ENCODE measurements at places on chromosomes 13 and 19.

DNA sequence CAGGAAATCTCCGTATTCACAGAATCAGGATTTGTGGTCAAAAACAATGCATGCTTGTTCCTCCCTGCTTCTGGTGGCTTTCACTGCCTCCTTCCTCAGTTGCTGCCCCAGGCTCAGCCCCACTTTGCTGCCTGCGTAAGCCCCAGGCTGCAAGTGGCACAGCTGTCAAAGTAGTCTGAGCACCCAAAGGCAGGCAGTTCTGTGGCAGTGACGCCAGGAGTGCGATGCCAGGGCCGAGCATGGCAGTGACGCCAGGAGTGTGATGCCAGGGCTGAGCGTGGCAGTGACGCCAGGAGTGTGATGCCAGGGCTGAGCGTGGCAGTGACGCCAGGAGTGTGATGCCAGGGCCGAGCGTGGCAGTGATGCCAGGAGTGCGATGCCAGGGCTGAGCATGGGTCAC, 77.3 kb upstream of the GPR183 start:
- no peak for DNase-seq

- no peak for DNase-seq
These were observed 35.1 kb downstream of the ELF1 start for GRCh38 chr13:40983725-40984667.

- no peak for DNase-seq
These were observed 26.7 kb downstream of the CRTC1 start for GRCh38 chr19:18710186-18710585.

GRCh38 chr13:52652980-52653303, 306 bp downstream of the SUGT1 start:
- no peak for DNase-seq

DNA sequence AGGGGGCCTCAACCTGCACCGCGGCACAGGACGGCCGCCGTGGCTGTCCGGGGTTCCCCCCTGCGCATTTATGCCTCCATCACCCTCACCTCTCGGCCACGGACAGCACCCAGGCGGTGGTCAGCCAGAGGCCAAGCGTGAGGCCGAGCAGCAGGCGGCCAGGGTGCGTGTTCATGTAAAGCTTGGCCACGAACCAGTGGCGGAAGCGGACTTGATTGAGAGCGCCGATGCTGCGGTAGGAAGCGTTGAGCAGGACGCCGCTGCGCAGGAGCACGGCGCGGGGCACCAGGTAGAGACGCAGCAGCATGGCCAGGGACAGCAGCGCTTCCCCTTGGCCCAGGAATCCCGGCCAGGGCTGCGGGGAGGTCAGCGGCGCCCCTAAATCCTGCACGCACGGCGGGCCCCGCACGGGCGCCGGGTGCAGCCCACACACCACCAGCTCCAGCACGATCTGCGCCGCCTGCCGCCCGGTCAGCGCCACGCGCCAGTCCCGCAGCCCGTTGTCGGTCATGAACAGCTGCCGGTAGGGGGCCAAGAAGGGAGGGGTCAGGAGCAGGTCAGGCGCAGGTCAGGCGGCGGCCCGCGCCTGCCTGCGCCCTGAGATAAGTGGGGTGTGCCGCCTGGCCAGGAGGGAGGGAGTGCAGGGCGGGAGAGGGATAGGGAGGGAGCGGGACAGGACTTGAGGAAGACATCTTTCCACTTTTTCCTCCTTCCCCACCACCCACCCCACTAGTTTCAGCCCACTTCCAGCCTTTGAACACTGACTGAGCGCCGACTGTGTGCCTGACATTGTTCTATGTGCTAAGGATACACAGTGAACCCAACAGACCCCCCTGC, 6.5 kb downstream of the KCNN4 start:
- DNase-seq = no peak

DNA sequence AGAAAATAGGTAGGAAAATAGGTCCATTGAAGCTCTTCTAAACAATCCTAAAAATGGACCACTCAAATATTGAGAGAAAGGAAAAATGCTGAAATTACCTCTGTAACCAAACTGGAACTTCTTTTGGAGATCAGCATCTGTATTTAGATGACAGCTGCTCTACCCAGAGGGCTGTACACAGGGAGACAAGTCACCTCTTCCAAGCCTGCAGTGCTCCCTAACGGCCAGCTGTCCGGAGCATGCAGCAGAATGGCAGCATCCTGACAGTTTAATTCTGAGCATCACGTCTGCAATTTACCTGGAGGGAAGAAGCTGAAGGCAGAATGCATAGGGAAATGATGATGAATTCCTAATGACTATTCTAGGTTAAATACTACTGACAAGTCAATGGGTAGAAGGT, 62.8 kb upstream of the DIAPH3 start:
- no peak for DNase-seq

Measured in stimulated activated CD4-positive, alpha-beta T cell treated with anti-CD3 and anti-CD28 coated beads, TNF-alpha, amount 100 ng/mL, for 1 hour (primary cell).